ENCODE measurements at places on chromosomes 2 and 18. TPM values are rescaled to one million over a fixed set of nuclear protein-coding genes. Genes with fewer than 3 reads are reported as not detected.

Gene TTN
- total RNA-seq = 5.6 TPM

Gene CYS1
- 2.0 TPM for total RNA-seq

Gene GDF7
- 1.3 TPM for total RNA-seq

Gene LINC00305
- total RNA-seq = not detected

Gene ABCG8
- total RNA-seq = not detected

Gene CCNT2
- total RNA-seq = 23.6 TPM

Gene PROM2
- 0.19 TPM for total RNA-seq

Gene ANKRD62
- total RNA-seq = not detected

Gene POTEJ
- not detected for total RNA-seq

Gene REG1A
- total RNA-seq = not detected

Gene OBSL1
- total RNA-seq = 43.8 TPM

Gene DNAJC27
- total RNA-seq = 5.0 TPM

Gene IL36RN
- not detected for total RNA-seq

Gene RND3
- total RNA-seq = 285 TPM

Gene C2orf76
- 17.6 TPM for total RNA-seq

Gene EFEMP1
- 1,165 TPM for total RNA-seq

Gene ATOH8
- 66.5 TPM for total RNA-seq

Gene TMEM247
- total RNA-seq = not detected

Gene GPR39
- total RNA-seq = 7.5 TPM

Gene RHBDD1
- 16.4 TPM for total RNA-seq

Gene INO80C
- total RNA-seq = 11.1 TPM
